ENCODE measurements at places on chromosomes 2 and 18.

GRCh38 chr2:152822676-152823075 is 104.3 kb downstream of the ARL6IP6 start:
- no peak for DNase-seq

DNA sequence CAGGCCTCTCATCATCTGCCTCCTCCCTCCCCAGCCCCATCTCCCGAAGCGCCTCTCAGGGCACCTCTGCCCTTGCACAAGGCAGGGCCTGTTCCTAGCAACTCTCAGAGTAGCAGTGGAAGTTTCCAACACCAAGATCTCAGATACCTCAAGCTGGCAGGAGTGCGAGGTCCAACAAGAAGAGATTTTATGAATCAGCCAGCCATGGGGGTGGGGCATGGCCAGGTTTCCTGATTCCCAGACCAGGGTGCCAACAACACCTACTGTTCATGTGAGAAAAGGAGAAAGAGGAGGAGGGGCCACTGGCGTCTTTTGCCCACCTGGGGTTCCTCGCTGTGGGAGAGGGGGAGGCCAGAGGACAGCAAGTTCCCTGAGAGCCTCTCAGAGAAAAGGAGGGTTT is 6.6 kb upstream of the STEAP3 start:
- DNase-seq, result no peak

DNA sequence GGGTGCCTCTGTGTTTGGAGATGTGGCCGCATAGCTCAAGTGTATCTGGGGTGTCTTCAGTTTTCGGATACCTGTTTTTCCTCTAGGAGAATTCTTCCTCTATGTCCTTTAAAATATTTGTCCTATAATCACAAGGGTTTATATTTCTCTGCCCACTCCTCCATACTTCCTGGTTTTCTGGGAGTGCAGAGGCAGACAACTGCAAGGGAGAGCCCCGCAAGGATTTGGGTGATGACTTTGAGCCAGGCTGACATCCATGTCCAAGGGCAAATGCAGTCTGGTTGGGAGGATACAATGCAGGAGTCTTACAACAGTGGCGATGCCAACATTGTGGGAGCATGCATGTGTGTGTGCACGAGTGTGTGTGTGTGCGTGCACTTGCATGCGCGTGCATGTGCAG is 2.1 kb downstream of the IL1RL1 start:
- DNase-seq, result no peak

DNA sequence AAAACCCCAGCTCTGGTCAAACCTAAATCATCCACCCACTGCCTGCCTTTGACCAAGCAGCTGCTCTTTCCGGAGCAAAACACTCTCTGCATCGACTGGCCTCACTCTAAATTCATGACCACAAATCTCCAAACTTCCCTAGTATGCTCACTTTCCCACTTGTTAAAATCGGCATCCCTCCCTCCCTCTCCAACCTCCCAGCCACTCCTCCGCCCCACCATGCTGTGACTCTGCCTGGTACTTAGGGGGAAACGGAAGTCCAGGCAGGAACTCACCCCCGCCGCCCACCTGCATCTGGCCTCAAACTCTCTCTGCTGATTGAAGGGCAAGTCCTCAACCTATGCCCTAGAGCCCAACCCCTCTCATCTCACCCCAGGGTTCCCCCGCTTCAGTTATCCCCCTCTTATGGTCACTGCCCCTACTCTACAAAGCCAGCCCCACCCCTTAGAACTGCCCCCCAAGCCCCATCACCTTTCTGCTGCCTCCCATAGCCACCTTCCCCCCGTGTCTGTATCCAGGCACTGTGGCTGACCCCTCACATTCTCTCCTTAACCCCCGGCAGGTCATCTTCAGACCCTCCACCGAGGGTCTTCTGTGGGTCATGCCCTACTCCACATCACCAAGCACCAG is 3.8 kb upstream of the ADRA2B start:
- no peak for DNase-seq

DNA sequence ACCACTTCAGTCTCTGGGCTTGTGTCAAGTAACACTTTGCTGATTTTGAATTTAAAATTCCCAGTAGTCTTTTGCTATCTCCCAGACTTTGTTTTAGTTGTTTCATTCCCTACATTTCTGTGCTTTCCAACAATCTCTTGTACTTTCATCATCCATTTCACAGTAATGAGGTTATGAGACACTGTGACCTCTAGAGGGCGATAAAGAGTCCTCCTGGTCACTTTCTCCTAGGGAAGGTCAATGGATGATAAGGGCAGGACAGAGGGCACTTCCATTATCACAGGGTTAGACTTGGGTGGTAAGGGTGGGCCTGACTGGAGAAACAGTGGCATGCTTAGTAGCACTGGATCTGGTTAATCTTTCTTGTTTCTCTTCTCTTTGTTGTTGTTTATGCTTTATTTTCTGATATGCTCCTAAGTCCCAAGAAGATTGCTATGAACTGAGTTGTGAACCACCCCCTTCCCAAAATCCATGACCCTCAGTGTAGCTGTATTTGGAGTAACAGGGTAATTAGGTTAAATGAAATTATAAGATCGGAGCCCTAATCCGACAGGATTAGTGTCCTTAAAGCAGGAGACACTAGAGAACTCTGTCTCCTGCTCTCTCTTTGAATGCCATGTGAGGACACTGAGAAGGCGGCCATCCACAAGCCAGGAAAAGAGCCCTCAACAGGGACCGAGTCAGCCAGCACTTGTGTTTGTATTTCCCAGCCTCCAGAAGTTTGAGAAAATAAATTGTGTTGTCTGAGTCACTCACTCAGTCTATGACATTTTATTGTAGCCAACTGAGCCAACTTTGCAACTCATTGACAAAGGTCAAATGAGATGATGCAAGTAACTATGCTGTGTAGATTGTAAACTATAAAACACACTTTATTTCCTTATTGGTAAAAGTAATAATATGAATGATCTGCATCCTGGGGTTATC is 779.2 kb downstream of the CNTNAP5 start:
- peak; percentile 49 for DNase-seq

- no peak for DNase-seq
Measured at GRCh38 chr18:61286867-61287266, 46.4 kb upstream of the CDH20 start.

DNA sequence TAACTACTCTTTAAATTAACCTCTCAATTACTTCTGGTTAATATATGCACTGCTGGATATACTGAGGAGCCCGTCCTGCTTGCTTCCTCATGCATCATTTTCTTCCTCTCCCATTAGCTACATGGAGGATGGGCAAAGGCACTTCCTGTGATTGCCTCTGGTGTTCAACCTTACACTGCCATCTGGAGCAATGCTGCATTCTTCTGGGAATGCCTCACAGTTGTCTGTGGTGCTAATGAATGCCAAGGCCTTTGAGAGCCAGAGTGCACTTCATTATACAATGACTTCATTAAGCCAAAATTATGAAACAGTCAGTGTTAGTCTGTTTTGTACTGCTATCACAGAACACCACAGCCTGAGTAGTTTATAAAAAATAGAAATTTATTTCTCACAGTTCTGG is 134.8 kb upstream of the DOCK10 start:
- DNase-seq, result peak; percentile 0

DNA sequence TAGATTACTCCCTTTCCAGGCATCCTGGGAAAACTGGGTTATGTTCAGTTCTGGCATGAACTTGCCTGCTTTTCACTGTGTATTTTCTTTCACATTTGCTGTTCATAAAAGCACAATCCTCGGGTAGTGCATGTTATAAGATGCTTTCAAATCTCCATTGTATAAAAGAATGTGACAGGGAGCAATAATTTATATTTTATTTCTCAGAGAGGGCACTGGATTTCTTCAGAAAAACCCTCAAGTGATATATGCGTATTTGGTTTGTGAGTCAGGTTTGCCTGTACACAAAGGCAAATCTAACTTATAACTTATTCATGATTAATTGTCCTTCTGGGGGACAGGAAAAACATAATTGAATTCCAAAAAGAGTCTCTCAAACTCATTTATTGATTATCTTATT is 440.7 kb upstream of the MMADHC start:
- DNase-seq, result no peak

GRCh38 chr2:184125867-184126266 is 472.5 kb upstream of the ZNF804A start:
- DNase-seq, result no peak

DNA sequence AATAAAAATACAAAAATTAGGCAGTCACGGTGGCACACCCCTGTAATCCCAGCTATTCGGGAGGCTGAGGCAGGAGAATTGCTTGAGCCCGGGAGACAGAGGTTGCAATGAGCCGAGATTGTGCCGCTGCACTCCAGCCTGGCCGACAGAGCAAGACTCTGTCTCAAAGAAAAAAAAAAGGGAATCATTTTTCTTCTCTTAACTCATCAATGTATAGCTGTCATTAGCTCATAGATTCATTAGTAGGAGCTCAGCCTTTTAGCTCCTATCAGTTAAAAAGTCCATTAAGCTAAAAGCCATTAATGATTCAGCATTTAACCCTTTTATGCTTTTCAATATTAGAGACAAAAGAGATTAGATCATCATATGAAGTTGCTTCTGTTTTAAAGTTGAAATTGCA is 5.8 kb upstream of the NBAS start:
- no peak for DNase-seq

DNA sequence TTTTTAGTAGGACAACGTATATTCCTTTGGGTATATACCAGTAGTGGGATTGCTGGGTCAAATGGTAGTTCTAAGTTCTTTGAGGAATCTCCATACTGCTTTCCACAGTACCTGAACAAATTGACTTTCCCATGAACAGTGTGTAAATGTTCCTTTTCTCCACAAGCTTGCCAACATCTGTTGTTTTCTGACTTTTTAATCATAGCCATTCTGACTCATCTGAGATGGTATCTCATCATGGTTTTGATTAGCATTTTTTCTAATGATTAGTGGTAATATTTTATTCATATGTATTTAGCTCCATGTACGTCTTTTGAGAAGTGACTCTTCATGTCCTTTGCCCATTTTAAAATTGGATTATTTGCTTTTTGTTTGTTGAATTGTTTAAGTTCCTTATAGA is 58.4 kb upstream of the CERS6 start:
- DNase-seq, result no peak

GRCh38 chr2:215429424-215429823 is 6.4 kb downstream of the FN1 start:
- DNase-seq, result no peak

DNA sequence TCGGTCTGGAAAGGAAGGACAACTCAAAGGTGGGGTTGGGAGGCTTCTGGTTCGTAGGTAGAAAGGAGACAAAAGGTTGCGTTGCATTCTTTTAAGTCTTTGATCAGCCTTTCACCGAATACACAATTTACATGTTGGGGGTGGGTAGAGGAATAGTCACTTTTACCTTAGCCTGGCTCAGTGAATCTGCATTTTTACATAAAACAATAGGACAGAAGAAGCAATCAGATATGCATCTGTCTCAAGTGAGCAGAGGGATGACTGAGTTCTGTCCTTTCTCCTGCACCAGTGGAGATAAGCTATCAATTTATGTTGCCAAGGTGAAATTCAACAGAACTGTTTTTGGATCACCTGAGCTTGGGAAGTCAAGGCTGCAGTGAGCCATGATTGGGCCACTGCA is 173.7 kb downstream of the ZEB2 start:
- no peak for DNase-seq

GRCh38 chr2:220660277-220661145 is 911.6 kb downstream of the EPHA4 start:
- DNase-seq, result no peak

DNA sequence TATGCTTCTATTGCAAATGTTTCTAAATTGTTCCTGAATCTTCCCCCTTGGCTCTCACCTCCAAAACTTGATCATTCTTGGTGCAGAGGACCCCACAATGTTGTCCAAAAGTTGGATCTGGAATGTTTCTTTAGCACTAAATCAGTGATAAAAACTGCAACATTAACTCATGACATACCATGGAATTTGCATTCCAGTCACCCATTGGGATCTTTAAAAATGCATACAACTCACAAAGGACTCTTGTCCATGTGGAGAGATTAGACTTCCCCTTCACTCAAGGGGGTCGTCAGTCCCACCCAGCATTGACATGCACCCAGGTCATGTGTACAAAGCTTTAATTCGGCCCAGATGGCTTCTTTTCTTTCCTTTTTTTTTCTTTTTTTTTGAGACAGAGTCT is 169.3 kb downstream of the SETBP1 start:
- DNase-seq, result no peak

GRCh38 chr2:20501974-20502373 is 55.1 kb downstream of the RHOB start:
- DNase-seq, result peak; percentile 61

GRCh38 chr18:62768558-62768943 is 53.2 kb downstream of the PHLPP1 start:
- DNase-seq, result no peak

- DNase-seq, result no peak
Measured at GRCh38 chr18:23718243-23718720, 29.0 kb downstream of the LAMA3 start.

GRCh38 chr2:29789911-29790485 is 131.4 kb downstream of the ALK start:
- DNase-seq, result no peak

GRCh38 chr2:181095486-181095885 is 115.1 kb downstream of the UBE2E3 start:
- no peak for DNase-seq

GRCh38 chr2:220628252-220628651 is 943.9 kb downstream of the EPHA4 start:
- DNase-seq, result no peak

- DNase-seq, result no peak
Measured at GRCh38 chr2:21047141-21048009, 3.5 kb upstream of the APOB start.

- DNase-seq, result no peak
Measured at GRCh38 chr2:113217455-113218282, 43.9 kb downstream of the PSD4 start.

DNA sequence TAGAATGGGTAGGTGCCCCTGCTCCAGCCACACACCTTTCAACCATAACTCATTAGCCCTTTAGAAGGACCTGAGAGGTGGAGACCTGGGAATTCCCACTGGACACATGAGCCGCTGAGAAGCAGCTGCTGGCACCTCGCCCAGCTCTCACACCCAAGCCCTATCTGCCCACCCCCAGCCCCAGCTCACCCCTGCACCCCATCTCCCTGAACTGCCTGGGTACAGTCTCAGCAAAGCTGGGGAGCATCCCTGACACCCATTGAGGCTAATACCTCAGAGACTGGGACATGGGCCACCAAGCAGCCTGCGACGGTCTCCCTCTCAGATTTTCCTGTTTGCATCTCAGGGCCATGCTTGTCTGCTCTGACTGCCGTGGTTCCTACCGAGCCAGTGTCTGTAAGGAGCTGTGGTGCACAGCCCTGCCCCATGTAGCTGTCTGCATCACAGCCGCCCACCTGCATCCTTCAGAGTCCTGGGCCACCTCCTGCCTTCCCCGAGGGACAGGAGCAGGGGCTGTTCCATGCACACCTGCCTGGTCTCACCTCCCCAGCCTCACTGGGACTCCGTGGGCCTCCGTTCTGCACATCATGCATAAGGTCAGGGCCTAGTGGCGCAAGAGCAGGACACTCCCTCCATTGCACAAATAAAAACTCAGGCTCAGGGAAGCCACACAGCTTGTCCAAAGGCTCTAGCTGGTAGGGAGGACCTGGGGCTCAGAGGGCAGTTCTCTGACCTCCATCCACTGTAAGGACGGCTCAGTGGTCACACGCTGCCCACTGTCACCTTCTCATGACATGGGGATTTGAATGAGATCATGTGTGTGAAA is 90.0 kb downstream of the SEPTIN10 start:
- no peak for DNase-seq

GRCh38 chr2:173568054-173568453 is 213.4 kb downstream of the CDCA7 start:
- peak; percentile 9 for DNase-seq

Measured in RKO (cell line).